Stimulated activated CD8-positive, alpha-beta memory T cell treated with anti-CD3 and anti-CD28 coated beads, Interleukin-4, amount 100 ng/mL, for 1 hour (primary cell): ENCODE measurements at places on chromosomes 12 and 14.

- no peak for DNase-seq
Observed at GRCh38 chr14:70315942-70316341, 43.5 kb downstream of the COX16 start.

DNA sequence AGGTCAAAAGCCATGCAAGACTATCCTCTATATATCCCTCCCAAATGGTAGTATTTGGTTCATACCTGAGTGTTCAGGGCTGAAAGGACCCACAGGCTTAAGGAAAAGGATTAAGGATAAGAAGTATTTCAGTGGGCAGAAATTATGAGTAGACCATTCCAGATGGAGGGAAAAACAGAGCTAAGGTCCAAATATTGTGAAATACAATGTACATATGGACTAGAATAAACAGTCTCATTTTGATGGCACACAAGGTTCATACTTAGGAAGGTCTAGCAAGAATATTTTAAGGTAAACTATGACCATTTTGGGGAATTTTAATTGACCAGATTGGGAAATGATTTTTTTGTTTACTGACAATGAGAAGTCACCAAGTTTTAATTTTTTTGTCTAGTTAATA is 124.6 kb downstream of the PRKD1 start:
- DNase-seq, result no peak

DNA sequence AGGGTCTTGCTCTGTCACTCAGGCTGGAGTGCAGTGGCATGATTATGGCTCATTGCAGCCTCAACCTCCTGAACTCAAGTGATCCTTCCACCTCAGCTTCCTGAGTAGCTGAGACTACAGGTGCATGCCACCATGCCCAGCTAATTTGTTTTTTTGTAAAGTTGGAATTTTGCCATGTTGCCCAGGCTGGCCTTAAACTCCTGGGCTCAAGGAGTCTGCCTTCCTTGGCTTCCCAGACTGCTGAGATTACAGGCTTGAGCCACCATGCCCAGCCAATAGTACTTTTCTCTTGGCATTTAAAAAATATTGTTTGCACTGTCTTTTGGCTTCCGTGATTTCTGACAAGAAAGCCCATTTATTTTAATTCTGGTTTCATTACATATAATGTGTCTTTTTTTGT is 61.3 kb downstream of the DIP2B start:
- no peak for DNase-seq

- DNase-seq, result no peak
Observed at GRCh38 chr12:1575408-1576401, 18.7 kb downstream of the FBXL14 start.

DNA sequence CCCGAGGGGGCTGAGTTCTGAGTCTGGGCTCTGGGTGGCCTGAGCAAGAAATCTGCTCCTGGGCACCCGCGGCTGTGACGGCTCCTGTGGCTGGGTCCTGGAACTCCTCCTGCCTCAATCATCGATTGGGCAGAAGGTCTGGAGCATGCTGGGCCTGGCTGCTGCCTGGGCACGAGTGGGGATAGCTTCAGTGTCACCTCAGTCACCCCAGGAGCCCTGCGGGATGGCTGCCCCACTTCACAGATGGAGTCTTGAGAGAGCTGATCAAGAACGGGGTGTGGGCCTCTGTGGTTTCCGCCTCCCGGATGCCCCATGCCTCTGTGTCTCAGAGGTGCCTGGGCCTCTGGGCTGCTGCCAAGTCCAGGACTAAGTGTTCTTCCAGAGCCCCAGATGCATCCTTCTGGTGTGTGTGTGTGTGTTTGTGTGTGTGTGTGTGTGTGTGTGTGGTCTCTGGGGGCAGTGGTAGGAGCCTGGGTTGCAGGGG is 185.6 kb upstream of the C14orf180 start:
- DNase-seq, result peak; percentile 48

- DNase-seq, result no peak
Observed at GRCh38 chr12:47100160-47100559, 20.4 kb upstream of the AMIGO2 start.

GRCh38 chr14:33711811-33712216 is 239.1 kb downstream of the EGLN3 start:
- no peak for DNase-seq

DNA sequence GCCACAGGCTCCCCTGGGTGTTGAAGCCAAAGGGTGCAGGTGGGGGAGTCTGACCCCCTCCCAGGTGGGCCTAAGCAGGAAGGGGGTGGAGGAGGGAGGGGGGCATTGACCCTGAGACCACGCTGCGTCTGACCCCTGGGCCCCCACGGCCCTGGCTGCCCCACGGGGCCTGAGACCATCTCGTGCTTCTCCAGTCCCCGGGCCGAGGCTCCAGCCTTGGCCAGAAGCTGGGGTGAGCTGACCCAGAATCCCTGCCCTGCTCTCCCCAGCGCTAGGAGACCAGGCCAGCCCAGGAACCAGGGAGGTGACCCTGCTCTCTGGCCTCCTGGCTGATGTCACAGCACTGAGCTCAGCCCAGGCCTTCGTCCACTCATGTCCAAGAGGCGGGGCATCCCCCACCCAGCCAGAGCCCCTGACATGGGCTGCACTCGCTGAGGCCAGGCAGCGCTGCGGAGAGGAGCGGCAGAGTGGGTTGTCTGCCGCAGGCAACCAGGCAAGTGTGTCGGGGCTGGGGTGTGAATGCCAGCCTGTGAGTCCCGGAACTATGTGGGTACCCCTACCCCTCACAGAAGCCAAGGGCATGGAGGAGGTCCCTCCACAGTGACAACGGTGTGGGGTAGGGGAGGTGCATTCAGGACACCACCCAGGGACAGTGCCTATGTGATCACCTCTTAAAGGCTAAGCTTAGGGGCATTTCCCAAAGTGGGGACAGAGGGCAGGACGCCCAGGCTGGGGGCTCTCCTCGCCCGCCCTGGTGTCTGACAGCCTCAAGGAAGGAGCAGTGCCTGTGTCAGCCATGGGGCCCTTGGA is 6.3 kb downstream of the TRMT61A start:
- DNase-seq, result no peak

DNA sequence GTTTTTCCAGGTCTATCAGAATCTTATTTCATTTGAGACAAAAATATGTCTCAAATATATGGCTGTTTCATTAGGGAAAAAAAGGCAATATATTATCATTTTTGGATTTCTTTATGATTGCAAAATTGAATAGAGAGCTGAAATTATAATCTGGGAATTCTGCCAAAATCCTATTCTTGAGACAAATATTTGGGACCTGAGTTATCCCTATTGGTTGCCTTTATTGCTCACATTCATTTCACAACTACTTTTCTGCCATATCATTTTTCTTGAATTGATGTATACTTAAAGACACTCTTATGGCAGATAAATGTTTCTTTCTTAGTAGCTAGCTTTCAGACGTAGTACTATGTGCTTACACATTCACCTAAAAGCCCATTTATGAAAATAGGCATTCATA is 241.6 kb upstream of the NOVA1 start:
- no peak for DNase-seq

- DNase-seq, result no peak
Observed at GRCh38 chr12:25186038-25186787, 8.7 kb downstream of the DNAI7 start.

GRCh38 chr12:752695-753610 is 574 bp downstream of the WNK1 start:
- DNase-seq, result peak; percentile 5
